ENCODE measurements at places on chromosomes 6 and 20.

DNA sequence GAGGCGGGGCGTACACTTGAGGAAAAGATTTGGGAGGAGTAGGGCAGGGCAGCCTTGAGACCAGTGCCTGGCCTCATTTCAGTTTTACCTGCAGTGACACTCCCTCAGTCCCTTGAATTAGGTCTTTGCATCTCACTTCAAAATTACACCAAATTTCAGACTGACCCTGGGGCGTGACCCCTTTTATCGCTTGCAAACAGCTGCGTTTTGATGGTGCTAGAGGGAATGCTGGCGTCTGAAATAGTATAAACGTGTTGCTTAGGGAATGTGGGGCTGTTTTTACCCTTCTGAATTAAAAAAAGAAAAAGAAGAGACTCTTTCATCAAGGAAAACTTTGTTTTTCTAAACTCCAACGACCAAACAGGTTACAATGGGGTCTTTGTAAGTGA lies 21.0 kb downstream of the COL9A1 start:
- DNase-seq, result no peak

GRCh38 chr6:130575971-130576370 lies 210.2 kb downstream of the TMEM200A start:
- DNase-seq, result no peak

GRCh38 chr6:34521463-34522285 lies 34.5 kb downstream of the SPDEF start:
- DNase-seq, result no peak

DNA sequence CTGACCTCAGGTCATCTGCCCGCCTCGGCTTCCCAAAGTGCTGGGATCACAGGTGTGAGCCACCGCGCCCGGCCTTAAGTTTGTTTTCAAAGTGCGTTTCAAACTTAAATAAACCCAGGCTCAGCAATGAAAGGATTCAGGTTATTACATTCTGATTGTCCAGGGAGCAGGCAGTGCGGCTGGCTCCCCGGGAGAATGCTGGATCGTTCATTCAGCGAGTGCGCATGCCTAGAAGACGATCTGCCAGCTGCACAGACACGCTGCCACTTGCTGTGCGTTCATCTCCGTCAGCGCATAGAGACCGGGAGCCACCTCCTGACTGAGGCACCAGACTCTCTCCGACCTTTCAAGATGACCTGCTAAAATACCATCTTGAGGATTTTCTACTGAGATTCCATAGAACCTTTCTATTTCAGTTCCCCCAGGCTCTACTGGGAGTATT lies 163.9 kb upstream of the ZNF217 start:
- DNase-seq, result peak; percentile 24

DNA sequence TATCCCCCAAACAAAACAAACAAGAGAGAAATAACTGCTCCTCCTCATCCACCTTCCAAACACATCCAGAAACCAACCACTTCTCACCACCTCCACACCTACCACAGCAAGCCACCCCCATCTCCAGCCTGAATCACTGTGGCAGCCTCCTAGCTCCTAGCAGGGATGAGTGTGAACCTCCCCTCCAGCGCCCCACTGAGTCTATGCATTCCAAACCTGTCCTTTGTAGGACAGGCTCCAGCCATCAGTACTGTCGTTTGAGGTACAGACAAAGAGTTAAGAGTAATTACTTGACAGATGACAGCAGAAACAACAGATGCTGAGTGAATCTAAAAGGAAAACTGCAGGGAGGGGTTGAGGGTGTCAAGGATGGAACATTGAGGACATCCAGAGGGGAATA lies 2.4 kb downstream of the METTL24 start:
- no peak for DNase-seq

DNA sequence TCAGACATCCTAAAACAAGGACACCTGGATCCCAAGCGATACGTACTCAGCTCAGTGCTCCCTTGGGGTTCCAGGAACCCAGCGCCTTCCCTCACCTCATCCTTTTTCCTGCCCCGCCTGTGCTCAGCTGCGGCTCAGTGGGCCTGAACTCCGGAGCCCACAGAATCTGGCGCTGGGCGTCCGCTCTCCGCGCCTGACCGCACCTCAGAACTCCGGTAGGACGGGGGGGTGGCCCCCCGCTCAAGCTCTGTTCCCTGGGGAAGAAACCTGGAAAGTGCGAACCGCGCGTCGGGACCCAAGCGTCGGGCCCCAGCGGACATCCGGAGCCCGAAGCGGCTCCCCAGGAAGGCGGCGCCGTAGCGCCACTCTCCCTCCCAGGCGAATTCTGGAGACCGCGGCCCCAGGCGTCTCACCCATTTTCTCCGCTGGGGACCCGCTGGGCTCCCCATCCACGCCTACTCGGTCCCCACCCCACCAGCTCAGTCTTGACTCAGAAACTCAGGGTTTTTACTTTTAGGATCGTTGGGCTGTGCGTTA lies 336 bp upstream of the LY6G5C start:
- DNase-seq, result peak; percentile 61

GRCh38 chr6:169837529-169838250 lies 86.3 kb downstream of the ERMARD start:
- DNase-seq, result no peak

- DNase-seq, result peak; percentile 27
These were observed 33.6 kb upstream of the ID4 start for GRCh38 chr6:19803331-19804204.

- no peak for DNase-seq
These were observed 94.8 kb downstream of the MBOAT1 start for GRCh38 chr6:20117474-20117873.

DNA sequence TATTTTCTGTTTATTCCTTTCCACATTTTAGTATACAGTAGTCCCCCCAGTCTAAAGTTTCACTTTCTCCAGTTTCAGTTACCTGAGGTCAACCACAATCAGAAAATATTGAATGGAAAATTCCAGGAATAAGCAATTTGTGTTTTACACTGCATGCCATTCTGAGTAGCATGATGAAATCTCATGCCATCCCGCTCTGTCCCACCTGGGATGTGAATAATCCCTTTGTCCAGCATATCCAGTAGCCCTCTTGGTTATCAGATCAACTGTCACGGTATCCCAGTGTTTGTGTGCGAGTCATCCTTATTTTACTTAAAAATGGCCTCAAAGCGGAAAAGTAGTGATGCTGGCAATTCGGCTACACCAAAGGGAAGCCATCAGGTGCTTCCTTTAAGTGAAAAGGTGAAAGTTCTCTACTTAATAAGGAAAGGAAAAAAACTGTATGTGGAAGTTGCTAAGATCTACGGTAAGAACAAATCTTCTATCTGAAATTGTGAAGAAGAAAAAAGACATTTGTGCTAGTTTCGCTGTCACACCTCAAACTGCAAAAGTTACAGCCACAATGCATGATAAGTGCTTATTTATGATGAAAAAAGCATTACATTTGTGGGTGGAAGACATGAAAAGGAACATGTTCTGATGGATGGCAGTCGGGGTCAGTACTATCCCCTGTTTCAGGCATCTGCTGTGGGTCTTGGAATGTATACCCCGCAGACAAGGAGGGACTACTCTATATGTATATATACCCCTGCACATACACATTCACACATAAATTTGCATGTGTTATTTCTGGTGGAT lies 11.3 kb downstream of the NOX3 start:
- no peak for DNase-seq

DNA sequence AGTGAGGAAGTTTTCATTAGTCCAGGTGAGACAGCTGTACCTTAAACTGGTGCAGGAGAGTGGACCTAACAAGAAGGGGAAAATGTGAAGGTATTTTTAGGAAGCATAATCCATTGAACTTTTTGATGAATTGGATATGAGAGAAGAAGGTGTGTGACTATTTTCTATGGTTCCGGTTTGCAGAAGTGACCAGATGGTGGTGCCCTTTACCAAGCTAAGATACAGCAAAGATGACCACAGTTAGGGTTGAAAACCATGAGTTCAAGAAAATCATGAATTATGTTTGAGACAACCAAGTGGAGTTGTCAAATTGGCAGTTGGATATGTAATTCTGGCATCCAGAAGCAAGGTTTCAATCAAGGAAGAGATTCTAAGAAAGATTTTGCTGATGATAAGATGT lies 61.9 kb upstream of the NRSN1 start:
- DNase-seq, result peak; percentile 38

GRCh38 chr6:108846101-108846500 lies 2.1 kb upstream of the ARMC2 start:
- no peak for DNase-seq

DNA sequence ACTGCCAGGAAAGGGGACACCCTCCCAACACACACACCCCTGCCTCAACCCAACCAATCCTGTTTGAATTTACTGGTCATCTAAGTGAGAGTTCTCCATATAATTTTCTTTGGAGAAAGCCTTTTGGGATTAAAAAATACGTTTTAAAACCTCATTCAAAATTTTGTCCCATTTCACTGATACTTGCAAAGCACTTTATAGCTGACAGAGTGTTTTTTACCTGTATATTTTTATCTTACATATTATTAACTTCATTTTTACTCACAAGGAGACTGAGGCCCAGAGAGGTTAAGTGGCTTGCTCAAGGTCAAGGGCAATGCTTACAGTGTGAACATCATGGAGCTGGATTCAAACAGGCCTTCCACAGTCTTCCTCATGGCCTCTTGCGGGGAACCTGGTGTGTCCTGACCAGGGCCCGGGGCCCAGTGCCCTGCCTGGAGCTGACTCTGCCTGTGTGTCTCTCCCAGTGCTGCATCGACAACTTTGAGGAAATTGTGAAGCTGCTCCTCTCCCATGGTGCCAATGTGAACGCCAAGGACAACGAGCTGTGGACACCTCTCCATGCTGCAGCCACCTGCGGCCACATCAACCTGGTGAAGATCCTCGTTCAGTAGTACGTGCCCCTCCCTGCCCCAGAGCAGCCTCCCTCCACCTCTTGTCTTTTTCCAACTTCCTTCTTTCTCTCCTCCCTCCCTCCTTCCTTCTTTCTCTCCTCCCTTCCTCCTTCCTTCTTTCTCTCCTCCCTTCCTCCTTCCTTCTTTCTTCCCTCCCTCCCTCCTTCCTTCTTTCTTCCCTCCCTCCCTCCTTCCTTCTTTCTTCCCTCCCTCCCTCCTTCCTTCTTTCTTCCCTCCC lies 30.9 kb upstream of the FAM83D start:
- no peak for DNase-seq

GRCh38 chr6:4624726-4625125 lies 151.5 kb upstream of the CDYL start:
- no peak for DNase-seq

- no peak for DNase-seq
These were observed 49.9 kb downstream of the EZR start for GRCh38 chr6:158769234-158769770.

GRCh38 chr20:36273414-36274180 lies 32.5 kb upstream of the DLGAP4 start:
- DNase-seq, result no peak

DNA sequence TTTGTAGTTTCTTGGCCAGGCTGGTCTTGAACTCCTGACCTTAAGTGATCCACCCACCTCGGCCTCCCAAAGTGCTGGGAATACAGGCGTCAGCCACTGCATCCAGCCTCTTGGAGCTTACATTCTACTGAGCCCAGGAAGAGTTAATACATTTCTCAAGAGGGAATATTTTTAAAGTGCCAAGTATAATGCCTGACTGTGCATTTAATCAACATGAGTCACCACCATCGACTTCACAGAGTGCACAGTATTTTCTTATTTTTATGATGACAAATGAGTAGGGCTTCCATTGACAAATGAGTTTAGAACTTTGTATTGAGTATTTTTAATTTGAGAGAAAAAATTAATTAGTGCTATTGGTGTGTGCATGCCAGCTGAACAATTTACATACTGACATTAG lies 72.2 kb downstream of the SASH1 start:
- no peak for DNase-seq

DNA sequence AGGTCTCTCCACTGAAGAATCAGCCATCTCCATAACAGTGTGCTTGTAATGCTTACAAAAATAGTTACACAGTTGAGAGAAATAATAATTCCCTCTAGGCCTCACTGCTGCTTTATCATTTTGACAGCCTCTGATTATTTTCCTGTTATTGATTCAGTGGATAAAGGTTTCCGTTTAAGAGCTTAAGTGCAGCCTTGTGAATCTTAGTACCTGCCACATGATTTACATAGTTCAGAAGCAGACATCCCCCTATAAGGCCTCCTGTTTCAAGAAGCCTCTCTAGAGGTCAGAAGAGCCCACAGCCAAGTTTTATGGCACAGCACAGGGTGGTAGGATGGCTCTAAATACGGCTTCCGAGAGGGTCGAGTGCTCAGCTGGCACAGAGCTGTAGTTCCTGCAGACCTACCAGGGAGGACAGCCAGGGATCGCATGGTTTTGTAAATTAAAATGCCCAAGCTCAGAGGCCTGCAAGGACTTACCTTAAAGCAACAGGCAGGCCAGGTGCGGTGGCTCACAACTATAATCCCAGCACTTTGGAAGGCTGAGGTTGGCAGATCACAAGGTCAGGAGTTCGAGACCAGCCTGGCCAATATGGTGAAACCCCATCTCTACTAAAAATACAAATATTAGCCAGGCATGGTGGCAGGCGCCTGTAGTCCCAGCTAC lies 17.6 kb upstream of the PYGB start:
- no peak for DNase-seq

GRCh38 chr6:111646942-111647341 lies 41.3 kb upstream of the TRAF3IP2 start:
- DNase-seq, result no peak

DNA sequence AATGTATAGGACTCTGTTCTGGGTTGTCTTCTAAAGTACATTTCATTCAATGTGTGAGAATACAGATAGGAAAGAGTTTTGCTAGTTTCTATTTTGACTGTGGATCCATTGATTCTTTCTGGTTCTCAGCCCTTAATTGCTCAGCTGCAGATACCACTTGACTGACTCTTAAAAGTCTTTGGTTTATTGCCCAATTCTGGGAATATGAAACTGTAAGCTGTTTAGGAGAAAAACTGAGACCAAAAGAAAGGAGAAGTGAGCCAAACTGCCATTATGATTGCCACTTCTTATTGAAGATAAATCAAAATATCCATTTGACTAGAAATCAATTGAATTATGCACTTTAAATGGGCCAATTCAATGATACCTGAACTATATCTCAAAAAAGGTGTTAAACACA lies 211.4 kb downstream of the ESR1 start:
- no peak for DNase-seq

DNA sequence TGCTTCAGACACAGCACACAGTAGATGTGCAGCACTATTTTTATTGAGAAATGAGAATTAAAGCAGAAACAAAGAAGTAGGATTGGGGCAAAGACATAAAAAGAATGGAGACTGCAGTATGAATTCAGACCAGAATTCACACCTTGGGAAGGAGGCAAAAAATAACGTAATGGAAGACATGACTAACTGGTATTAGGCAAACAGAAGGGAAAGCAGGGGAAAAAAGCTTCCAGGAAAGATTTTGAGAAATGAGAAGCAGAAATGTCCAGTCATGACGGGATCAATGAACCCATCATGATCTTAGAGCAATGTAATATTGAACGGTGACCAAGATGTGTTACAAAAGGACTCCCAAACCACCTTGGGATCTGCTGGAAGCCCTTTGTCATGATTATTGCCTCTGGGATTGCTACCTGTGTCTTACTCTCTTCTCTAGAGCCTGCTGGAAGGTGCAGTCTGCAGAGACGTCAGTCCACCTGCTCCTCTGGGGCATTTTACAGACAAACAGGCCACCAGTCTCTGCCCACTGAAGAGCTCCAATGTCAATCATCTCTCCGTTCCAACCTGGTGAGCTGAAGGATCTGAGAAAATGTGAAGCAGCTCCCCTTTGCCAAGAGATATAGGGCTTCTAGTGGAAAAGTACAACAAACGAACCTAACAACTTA lies 8.7 kb downstream of the NUDT3 start:
- no peak for DNase-seq

GRCh38 chr6:127366282-127367022 lies 23.0 kb upstream of the ECHDC1 start:
- DNase-seq, result no peak

All from NCI-H345 (cell line).